Stimulated activated CD4-positive, alpha-beta T cell treated with anti-CD3 and anti-CD28 coated beads, Interleukin-1b, Interleukin-23, amount 100 ng/mL, for 1 hour (primary cell): ENCODE measurements at places on chromosomes 3 and 15.

GRCh38 chr3:5479229-5479799 is 291.8 kb downstream of the EDEM1 start:
- DNase-seq: no peak

DNA sequence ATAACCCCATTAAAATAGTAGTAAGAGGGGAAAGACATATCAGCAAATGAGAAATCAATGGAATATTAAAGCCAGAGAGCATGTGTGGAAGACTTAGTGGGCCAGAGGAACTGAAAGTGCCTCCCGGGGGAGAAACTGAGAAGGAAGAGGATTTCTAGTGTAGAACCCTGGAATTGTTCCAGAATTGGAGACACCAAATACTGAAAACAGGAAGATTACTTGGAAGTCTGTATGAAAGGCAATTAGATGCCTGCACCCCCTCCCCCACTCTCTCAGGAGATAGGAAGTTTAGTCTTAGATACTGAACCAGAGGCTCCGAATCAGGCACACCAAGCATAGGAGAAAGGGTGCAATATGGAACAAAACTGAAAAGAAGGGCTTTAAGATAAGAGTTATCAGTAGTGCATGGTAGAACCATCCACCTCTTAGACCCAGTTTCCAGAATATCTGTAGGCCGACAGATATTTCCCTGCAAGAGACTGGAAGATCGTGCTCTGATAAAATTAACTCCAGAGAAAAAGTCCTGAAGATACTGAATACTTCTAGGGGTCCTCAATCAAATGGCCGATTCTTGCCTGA is 32.4 kb downstream of the KLHL18 start:
- DNase-seq: no peak

DNA sequence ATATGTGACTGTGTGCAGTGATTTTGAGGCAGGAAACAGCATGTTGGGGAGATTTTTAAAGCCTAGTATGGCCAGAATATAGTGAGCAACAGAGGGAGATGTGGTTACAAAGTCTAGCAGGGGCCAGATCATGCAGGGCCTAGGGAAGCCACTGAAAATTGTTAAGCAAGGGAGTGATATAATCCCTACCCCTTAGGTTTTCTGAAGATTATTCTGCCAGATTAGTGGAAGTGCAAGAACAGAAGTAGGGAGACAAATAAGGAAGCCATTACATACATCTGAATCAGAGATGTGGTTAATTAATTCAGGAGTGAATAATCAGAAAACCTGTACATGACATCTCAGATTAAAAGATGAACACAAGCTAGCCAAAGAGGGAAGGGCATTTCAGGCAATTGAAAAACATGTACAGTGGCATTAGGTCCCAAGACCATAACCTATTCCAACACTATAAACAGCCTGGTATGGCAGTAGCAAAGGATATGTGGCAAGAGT is 54.8 kb downstream of the MSL2 start:
- DNase-seq: no peak

DNA sequence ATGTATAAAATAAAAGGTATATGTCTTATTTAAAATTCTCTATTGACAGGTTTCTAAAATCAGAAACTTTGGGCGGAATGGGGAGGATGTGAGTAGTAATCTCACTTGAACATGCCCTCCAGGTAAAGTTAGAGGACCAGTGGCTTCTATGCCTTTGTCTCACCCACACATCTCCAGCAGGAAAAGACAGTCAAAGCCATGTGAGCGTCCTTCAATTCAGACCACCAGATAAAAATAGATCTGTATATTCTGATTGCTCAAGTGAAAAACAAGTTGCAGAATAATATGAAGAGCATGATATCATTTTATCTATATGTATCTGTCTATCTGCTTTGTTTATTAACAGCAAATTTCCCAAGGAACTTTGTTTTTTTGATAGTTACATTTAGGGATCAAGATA is 152.2 kb downstream of the TMCO5A start:
- no peak for DNase-seq

DNA sequence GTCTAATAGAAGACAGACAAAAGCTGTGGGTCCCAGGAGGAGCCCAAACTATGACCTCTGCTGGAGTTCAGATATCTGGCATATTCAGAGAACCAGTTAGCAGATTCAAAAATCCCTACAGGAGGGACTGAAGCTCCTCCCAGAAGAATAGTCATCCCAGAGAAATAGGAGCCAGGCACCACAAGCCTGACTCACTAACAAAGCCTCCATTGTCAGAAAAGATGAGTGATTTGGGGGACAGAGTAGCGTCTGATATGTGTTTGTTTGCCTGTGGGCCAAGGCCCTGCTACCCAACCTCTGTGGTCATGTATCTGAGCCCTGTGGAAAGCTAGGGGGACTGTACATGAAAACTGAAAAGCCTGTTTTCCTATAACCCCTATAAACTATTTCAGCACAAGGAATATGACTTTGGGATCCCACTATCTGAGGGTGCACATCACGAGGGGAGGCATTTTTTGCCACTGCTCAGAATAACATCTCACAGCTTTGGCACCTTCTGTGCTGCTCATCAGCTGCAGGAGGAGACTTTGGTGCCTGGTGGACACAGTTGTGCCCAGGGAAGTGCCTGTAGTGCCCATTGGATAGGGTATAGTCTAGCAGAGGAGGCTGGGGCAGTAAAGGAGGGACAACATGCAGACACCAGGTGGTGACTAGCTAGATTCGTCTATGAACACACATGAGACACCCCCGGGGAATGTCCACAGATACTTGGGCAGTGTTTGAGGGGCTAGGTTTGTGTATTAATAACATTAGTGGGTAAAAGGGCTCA is 9.7 kb upstream of the LARP6 start:
- DNase-seq: no peak

DNA sequence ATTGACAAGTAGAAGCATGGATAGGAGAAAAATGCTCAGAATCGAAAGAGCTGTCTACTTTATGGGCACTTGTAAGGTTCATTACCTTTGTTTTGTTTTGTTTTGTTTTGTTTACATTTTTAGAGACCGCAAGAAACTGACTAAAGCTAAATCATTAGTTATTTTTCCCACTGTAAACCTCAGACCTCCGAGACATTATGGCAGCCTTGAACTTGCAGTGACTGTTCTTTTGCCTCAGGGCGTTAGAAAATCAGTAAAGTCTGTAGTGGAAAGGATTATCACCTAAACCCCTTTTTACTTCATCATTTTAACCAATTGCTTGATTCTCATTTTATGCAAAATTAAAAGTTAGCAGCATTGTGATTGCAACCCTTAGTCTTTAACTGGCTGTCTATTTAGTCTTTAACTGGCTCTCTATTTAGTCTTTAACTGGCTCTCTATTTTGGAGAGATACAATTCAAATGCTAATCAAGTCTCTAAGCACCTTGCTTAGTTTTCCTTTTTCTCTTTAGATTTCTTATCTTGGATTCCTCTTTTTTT is 383.3 kb upstream of the ROBO2 start:
- DNase-seq: no peak

GRCh38 chr3:75180235-75180944 is 483.7 kb upstream of the FRG2C start:
- no peak for DNase-seq

- no peak for DNase-seq
These were observed 18.0 kb upstream of the RAD18 start for GRCh38 chr3:8981296-8981695.

- no peak for DNase-seq
These were observed 1.2 kb downstream of the SETD2 start for GRCh38 chr3:47162697-47163168.

GRCh38 chr15:77028451-77029165 is 33.7 kb downstream of the PSTPIP1 start:
- DNase-seq: no peak

DNA sequence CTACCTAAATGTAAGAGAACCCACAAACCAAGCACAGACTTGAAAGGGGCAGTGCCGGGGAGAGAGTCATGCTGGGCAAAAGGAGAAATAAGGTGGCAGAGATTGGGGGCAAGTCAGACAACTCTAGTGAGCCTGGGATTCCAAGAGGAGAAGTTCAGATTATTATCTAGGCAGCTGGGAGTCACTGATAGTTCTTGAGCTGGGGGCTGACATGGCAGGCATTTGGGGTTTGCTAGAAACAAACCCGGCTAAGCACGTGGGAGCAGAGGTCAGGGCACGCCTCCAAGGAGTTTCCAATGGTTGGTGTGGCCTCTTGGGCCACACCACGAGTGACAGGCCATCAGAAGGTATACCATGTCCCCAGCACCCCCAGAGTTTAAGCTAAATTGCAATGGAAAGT is 27.6 kb downstream of the SLC6A6 start:
- no peak for DNase-seq

GRCh38 chr3:42647821-42648459 is 5.6 kb upstream of the ZBTB47 start:
- no peak for DNase-seq

- DNase-seq: no peak
These were observed 69.5 kb downstream of the KLF15 start for GRCh38 chr3:126287536-126288241.

- DNase-seq: no peak
These were observed 55.8 kb upstream of the ACAD9 start for GRCh38 chr3:128823631-128824030.

DNA sequence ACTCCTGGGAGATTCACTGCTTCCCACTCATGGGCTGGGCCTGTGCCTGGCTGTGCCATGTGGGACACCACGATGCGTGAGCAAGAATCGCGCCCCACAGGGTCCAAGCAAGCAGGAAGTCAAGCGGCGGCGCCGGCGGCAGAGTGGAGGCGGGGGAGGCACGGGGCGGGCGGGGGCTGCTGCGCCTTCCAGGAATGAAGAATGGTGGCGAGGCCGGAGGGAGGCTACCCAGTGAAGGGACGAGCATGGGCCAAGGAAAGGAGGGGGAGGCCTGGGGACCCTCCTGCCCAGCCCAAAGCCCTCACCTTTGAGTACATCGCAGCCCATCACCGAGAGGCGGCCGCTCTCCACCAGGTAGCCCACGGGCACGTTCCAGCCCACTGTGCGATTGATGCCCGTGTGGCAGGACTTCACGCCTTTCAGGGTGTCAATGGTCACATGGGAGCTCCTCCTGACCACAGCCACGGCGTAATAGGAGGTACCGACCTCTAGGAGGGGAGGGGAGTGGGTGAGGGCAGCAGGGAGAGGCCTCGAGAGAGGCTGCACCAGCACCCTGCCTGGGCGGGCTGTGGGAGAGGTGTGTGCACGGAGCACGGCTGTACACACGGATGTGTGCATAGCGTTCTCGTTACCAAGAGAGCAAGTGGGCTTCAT is 5.5 kb downstream of the MELTF start:
- no peak for DNase-seq

- DNase-seq: no peak
These were observed 4.4 kb downstream of the GXYLT2 start for GRCh38 chr3:72892081-72892775.

- no peak for DNase-seq
These were observed 302.7 kb downstream of the CTNNB1 start for GRCh38 chr3:41502023-41502422.

- DNase-seq: no peak
These were observed 82.7 kb downstream of the CD47 start for GRCh38 chr3:108008106-108008505.

- DNase-seq: no peak
These were observed 53.6 kb upstream of the UBE2E1 start for GRCh38 chr3:23752126-23752525.

DNA sequence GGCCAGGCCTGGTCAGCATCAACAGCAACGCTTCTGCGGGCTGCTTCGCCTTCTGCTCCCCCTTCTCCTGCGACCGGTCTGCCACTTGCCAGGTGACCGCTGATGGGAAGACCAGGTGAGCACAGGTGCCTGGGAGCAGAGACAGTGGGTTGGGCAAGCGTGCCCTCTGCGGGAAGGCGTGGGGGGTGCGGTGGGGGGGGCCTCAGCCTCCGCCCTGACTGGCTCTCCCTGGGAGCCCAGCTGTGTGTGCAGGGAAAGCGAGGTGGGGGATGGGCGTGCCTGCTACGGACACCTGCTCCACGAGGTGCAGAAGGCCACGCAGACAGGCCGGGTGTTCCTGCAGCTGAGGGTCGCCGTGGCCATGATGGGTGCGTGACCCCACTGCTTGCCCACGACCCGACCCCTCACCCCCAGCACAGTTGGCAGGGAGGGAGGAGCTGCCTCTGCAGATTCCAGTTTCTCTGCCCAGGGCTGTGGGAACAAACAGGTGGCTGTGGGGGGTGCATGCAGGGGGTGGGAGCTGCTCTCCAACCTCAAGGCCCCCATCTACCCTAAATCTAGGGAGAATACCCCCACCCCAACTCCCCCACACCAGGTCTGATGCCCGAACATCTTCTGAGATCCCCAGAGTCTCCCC is 8.8 kb downstream of the STAB1 start:
- no peak for DNase-seq

GRCh38 chr15:26580943-26581342 is 191.9 kb downstream of the GABRB3 start:
- DNase-seq: no peak

GRCh38 chr3:58626841-58627569 is 39.6 kb downstream of the FAM3D start:
- no peak for DNase-seq
